Stimulated activated CD4-positive, alpha-beta T cell treated with anti-CD3 and anti-CD28 coated beads, Interleukin-2, amount 100 ng/mL, for 4 hours (primary cell): ENCODE measurements at places on chromosomes 7 and 10.
A peak's percentile ranks its signal among the peaks of the same experiment; 100 is the strongest.

DNA sequence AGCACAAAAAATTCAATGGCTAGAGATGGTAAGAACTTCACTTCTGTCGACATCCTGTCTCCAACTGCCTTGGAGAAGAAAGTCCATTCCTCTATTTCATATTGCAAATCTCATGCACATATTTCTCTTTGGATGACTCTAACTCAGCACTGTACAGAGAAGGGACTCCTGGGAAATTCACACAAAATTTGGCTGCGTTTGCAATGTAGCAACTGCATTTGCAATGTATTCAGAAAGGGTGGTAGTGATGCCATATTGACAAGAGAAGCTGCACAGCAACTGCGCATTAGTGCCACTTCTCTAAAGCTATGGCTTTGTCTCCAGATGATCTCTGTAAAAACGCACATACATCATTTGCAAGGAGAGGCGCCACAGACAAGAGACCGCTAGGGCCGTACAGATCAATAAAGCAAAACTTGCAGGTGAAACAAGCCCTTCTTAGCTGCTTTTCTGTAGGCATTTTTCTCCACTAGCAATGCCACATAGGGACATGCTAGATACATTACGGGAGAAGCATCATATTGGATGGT, 389.5 kb downstream of the TCERG1L start:
- DNase-seq, result no peak

GRCh38 chr7:39659356-39660013, 36.1 kb downstream of the RALA start:
- DNase-seq, result no peak

DNA sequence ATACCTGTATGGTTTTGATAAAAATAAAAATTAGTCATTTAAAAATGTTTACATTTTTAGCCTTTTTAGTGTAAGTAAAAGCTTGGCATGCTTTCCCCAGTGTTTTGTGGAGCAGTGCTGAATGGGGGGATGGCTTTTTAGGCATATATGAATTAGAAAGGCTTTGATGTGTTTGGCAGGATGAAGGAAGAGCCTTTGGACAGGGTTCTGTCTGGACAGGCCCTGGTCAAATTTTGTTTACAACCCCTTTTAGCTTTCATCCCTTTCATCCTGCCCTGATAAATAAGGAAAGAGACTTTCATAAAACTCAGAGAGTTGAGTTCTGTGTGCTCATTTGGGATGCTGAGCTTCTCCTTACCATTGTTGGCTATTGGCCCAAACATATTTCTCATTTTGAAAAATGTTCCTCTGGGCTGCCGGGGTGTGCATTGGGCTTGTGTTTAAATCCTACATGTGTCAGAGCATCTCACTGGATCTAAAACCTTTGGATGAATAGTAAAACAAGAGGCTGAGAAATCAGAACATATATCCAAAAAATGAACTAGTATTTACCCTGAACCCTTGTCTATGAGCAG, 68.1 kb upstream of the PHYHIPL start:
- DNase-seq, result no peak

- no peak for DNase-seq
Measured at GRCh38 chr10:72392571-72392970, 37.9 kb upstream of the DNAJB12 start.

DNA sequence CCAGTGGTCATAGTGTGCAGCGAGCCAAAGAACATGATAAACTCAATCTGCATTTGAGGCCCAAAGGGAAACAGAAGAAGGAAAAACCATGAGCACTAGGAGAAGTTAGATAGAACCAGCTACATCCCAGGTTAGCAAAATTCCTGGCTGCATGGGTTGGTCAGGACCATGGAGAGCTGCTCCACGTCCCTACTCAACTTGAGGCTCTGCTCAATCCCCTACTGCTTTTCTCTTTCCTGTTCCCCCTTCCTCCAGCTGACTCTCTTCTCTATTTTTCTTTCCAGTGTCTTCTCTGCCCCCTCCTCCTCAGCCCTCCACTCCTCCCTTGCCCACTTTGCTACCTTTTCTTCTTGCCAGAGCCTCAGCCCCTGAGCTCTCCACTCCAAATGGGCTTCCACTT, 21.9 kb upstream of the VSIR start:
- no peak for DNase-seq

DNA sequence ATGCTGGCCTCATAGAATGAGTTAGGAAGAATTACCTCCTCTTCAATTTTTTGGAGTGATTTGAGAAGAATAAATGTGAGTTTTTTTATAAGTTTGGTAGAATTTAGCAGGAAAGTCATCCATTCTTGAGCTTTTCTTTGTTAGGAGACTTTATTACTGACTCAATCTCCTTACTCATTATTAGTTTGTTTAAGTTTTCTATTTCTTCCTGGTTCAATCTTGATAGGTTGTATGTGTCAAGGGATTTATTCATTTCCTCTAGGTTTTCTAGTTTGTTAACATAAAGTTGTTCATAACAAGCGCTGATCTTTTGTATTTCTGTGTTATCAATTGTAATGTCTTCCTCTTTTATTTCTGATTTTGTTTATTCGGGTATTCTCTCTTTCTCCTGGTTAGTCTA, 47.4 kb downstream of the BICC1 start:
- DNase-seq, result no peak

DNA sequence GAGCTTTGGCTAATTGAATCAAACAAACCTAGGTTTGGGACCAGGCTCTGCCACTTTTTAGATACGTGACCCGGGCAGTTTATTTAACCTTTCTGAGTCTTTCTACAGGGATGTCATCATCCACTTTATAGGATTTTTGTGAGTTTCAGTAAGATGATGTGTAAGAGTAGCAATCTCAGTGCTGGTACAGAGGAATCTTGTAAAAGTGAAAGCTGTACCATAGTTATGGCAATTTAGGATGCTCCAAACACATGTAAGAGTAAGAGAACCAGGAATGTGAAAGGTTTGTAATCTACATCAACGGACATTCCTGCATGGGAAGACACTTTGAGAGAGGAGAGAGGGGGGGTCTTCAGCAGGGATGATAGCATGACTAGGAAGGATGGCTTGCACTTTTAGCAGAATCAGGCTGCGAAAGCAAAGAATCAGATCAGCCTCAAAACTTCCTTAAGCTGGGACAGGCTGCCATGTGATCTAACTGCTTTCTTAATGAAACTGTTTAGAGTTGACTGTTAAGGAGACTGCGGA, 968 bp downstream of the NOLC1 start:
- no peak for DNase-seq

DNA sequence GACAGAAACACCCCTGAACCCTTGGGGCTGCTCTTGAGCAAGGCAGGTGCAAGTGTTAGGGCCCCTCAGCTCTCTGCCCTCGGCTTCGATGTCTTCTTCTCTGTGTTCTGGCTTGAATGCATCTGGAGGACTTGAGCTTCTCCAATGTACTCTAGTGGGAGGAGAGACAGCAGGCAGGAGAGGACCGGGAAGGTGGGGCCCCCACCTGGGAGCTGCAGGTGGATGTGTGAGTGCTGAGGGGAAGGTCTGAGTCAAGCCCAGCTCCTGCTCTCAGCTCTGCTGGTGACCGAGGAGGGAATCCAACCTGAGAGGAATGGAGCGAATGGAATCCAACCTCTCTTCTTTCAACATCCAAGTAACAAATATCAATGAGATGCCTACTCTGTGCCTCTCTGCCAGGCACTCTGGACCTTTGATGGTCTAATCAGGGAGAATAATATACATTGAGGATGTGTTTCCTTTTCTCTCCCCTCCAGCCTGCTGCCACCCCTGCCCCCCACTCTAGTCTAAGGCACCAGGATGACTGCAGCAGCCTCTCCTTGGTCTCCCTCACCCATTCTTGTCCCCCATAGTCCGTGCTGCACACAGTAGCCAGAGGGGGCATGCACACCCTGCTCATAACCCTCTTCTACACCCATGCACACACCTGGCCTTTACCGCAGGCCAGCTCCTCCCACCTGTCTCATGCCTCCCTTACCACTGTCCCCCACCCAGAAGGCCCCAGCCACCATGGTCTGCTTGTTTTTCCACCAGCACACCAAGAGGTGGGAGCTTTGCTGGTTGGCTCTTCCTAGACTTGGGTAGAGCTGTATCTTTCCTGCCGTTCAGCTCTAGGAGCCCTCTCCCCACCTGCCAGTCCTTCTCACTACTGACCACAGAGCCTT, 13.6 kb downstream of the TBATA start:
- no peak for DNase-seq

DNA sequence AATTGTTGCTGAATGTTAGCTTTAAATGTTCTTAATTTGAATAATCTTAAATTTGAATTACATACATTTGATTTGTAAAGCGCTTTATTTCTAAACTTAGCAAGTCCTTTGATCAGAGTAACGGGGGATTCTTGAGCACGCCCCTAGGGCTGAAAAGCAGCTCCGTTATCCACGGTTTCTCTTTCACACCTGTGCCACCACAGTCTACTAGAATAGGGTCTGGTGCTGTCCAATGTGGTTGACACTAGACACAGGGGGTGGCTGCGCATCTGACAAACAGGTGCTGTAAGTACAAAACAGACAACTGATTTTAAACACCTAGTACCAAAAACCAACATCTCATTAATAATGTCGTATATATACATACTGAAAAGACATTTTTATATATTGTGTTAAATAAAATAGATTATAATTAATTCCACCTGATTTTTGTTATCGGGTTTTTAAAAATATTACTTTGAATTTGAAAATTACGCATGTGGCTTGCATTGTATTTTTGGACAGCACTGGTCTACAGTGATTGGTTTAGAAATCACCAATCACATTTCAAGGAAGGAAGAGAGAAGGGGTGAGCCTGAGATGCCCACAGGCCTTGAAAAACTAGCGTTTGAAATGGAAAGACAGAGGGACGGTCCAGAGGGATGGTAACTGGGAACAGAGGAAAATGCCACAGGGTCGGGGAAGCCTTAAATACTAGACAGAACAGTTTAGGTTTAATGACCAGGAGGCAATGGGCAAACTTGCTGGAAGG, 7.3 kb downstream of the SEPHS1 start:
- no peak for DNase-seq

GRCh38 chr10:58704226-58704625, 191.6 kb downstream of the BICC1 start:
- DNase-seq, result no peak

DNA sequence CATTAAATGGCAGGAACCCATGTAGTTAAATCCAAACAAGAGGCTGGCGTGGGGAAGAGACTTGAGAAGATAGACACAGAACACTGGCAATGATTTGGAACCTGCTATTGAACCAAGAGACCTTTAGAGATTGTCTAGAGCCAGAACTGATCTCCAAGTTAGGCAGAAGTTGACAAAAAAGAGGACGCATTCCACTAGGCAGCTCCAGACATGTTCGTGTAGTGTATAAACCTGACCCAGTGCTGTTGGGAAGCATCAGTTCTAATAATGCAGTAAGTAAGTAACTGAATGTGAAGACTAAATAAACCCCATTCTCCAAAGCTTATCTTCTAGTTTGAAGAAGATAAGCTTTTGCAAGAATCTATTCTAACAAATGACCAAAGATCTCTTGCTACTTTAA, 50.8 kb downstream of the AP3M1 start:
- DNase-seq, result no peak

- DNase-seq, result no peak
Measured at GRCh38 chr7:129845972-129846327, 106.8 kb downstream of the UBE2H start.

GRCh38 chr7:26704786-26705185, 159.6 kb downstream of the SKAP2 start:
- no peak for DNase-seq

DNA sequence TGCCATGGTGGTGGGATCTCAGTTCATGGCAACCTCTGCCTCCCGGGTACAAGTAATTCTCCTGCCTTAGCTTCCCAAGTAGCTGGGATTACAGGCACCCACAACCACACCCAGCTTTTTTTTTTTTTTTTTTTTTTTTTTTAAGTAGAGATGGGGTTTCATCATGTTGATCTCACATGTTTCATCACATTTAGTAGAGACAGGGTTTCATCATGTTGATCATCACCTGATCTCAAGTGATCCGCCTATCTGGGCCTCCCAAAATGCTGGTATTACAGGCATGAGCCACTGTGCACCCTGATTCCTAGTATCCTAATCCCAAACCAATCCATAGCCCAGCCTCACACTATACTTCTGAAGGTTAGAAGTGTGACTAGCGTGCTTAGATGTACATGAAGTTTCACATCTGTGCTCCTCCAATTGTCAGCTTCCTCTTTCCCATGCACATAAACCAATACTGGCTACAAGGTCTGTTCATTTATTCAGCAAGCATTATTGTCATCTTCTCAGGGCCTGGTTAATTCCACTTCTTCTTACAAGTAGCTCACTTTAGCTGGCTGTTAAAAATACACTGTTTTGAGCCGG, 6.8 kb upstream of the NAT16 start:
- no peak for DNase-seq

DNA sequence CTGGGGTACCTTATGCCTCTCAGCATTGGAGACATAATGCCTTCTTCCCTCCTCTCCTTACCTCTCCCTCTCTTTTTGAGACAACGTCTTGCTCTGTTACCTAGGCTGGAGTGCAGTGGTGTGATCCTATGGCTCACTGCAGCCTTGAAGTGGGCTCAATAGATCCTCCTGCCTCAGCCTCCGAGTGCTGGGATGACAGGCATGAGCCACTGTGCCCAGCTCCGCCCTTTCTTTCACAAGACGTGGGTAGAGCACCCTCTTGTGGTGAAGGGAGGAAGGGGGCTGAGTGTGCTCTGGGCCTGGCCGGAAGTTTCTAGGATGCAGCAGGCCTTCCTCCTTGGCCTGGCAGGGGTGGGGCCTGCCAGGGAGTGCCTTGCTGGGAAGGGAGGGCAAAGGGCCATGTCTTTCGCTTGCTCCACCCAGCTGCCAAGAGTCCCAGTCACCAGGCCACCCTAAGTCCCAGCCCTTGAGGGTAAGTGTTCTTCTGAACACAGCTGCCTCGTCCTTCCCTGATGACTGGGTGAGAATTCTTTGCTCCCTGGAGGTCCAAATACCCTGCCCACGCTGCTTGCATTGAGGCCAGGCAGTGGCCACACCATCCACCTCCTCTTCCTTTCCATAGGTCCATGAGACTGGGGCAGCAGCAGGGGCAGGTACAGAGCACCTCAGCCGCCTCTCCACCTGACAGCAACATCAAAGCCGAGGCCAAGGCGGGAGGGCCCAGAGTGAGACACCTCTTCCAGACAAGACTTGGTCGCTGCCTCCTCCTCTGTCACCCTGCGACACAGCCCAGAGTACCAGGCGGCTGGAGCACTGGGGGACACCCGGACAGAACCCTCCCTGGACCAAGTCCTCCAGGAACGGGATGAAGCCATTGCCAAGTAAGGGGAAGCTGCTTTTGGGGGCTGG, 3.7 kb downstream of the ABHD11 start:
- DNase-seq, result peak; percentile 75

DNA sequence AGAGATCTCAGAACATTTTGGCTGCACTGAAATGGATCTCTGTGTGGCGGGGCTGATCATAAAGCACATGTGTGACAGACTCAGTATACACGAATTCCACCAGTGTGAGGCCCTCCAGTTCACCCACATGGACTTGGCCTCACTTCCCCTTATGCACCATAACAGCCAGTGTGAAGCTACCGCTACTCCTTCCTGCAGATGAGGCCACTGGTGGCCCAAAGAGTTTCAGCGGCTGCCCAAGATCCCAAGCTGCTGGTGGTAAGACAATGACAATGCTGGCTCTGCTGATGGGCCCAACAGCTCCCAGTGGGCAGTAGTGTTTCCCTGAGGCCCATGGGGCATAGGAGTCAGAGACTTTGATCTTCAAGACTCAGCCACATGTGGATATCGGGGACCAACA, 21.0 kb upstream of the C10orf71 start:
- no peak for DNase-seq
